ENCODE measurements at places on chromosomes 7 and 10.

- DNase-seq: no peak
These were observed 19.7 kb downstream of the OIT3 start for GRCh38 chr10:72913287-72913686.

DNA sequence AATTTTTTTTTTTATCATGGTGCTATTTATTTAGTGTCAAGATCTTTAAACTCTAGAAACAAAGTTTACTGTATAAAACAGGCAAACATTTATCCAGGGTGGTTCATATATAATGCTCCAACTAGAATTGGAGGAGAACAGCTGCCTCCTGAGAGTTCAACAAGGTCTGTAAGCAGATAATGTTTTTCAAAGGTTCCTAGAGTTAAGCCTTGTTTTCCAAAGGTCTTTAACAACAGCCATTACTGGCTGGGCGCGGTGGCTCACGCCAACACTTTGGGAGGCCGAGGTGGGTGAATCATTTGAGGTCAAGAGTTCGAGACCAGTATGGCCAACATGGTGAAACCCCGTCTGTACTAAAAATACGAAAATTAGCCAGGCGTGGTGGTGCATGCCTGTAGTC, 316.7 kb downstream of the CCDC3 start:
- no peak for DNase-seq

GRCh38 chr7:35596061-35596460, 98.9 kb downstream of the HERPUD2 start:
- no peak for DNase-seq

DNA sequence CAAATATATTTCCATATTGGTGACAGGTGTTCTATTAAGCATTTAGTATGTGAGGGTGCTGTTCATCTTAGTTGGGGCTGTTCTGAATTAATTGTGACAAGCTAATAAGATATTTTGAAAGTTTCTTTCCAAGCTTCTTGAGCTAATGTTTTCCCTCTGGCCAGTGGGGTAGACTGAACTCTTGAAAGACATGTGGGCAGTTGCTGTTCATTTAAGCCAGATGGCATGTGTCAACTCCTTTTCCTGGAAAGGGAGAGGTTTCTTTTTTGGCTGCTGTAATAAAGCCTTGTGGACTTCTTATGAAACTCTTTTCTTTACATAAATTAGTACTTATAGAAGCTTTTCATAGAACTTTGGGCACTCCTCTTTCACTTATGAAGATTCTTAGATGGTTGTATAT, 21.7 kb downstream of the RAB18 start:
- DNase-seq: peak; percentile 54

DNA sequence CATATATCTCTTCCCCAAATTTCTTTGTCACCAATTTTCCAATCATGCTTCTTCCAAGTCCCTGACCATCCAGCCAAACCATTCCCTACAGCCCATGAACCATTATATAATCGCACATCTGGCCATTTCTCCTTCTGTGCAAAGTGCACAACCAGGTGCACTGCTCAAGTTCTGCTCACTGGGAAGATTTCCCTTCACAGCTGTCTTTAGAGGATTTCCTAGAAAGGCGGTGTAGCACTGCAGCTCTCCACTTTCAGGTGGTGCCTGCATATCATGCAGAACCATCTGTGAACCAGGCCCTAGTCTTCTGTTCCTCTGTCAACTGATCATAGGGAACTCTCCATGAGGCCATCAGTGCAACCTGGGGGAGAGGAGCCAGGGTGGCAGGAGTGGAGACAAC, 95.0 kb upstream of the CABCOCO1 start:
- no peak for DNase-seq

DNA sequence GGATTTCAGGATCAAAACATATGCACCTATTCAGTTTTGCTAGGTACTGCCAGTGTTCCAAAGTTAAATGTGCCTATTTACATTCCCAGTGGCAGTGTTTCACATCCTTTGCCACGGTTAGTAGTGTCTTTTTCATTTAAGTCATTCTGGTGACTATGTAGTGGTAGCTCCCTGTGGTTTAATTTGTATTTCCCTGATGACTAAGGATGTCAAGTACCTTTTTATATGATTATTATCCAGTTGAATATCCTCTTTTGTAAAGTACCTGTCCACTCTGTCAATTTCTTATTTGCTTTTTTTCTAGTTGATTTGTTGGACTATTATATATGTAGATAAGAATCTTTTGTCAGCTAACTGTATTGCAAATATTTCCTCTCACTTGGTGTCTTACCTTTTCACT, 45.1 kb downstream of the TMEM60 start:
- DNase-seq: no peak

- no peak for DNase-seq
These were observed 18.8 kb upstream of the INPP5A start for GRCh38 chr10:132518572-132519381.

- DNase-seq: peak; percentile 10
These were observed 60.8 kb upstream of the SORCS3 start for GRCh38 chr10:104580321-104580720.

DNA sequence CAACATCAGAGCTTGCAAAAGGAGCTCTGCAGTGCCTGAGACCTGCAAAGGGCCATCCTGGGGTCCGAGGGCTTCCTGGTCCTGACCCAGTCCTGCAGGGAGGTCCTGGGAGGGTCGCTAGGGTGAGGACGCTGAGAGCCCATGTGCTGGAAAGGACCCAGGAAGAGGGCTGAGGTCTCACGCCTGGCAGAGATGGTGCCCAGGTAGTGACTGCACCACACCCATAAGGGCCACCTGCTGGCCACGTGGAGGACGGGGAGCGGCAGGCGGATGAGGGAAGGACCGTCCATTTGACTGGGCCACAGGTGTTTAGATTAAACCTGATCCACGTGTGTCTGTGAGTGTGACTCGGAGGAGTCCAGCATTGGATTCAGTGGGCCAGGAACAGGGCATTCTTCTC, 392.8 kb downstream of the DNAJB6 start:
- no peak for DNase-seq

DNA sequence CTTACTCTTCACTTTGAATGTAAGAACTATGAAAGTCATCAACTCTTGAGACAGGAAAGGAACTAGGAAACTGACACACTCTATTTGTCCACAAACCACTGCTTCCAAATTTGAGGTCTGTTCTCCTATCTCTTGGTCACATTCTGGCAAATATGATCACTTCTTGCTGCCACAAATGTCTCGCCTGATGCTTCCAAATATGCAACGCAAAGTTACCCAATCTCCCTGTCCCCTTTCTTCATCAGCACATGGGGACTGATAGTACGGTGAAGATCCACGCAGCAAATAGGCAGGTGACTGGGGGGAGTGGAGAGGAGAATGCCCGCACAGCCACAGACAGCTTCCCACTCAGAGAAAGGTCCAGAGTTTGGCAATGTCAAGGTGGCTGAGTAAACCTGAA, 92.6 kb upstream of the TCF7L2 start:
- no peak for DNase-seq

GRCh38 chr7:107687656-107688055, 27.0 kb downstream of the SLC26A4 start:
- no peak for DNase-seq

- no peak for DNase-seq
These were observed 84.4 kb upstream of the BET1 start for GRCh38 chr7:94088560-94088959.

DNA sequence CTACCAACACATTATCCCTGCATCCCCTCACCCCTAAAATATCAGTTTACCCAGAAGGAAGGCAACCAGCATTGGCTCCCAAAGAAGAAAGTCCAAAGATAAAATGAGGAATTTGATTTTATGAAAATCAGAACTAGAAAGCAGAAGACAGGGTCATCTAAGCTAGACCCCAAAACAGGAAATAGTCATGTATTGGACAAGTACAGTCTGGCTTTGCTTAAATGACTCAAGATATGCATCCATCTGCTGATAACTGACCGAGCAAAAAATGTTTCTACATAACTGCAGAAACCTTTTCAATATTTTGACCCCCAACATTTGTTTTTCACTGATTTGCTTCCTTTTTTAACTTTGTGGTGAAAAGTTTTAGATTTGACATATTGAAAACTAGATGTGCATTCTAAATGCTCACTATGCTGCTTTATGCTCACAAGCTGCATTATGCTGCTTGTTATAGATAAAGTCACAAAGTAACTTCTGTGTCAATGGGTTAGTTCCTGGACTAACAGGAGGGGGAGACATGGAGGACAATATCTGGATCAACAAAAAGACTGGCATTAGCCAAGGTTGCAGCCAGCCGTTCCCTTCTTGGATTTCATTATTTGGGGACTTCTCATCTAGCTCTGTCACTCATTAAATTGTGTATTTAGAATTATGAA, 227.0 kb downstream of the INHBA start:
- DNase-seq: no peak

DNA sequence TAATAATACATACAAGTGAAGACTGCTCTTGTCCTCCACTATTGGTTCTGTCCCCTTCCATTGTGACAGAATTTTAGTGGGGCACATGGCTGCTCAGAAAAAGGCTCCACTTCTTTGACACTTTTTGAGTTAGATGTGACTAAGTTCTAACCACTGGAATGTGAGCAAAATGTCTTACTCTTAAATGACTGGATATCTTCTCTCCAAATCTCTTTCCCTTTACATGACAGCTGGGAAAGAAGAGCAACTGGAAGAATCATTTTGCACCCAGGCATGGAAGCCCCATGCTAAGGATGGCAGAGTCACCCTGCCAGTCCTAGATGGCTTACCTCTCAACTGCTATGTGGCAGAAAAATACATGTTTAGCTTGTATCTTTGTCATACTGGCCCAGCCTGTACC, 97.7 kb downstream of the CACNA2D1 start:
- no peak for DNase-seq

- DNase-seq: no peak
These were observed 19.9 kb upstream of the MAP3K8 start for GRCh38 chr10:30413996-30414576.

DNA sequence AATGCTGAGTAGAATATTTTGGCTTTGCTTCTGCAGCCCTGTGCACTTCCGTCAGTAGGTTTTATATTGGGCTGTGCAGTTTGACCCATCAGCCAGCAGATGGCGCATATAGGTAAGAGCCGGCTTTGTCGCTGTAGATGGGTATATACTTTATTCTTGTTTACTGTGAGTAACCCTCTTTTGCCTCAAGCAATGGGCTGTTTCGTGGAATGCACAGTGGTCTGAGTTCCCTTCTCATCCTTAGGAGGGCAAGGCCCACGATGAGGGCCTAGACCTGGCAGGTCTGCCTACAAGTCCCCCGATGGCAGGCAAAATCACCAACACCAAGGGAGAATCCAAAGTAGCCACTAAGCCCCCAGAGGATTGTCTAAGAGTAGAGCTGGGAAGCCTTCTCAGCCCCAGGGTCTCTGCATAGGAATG, 1002.9 kb upstream of the KCND2 start:
- peak; percentile 11 for DNase-seq

GRCh38 chr7:136146925-136147324, 169.8 kb upstream of the MTPN start:
- DNase-seq: no peak

DNA sequence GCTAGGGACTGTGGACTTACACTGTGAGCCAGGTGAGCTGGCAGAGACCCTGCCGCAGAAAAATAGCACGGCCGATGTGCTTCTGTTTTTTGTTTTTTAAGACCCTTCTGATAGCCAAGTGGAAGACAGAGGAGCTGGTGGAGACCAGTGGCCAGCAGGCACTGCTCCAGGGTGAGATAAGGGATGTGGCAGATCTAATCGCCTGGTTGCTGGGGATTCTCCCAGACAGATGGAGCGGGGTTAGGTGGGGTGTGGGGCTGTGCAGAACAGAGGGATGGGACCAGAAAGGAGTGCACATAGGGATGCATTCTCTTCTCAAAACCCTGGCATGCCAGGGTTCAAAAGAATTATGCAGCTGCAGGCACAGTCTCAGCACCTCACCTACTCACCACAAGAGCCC, 82.2 kb downstream of the VOPP1 start:
- DNase-seq: no peak

DNA sequence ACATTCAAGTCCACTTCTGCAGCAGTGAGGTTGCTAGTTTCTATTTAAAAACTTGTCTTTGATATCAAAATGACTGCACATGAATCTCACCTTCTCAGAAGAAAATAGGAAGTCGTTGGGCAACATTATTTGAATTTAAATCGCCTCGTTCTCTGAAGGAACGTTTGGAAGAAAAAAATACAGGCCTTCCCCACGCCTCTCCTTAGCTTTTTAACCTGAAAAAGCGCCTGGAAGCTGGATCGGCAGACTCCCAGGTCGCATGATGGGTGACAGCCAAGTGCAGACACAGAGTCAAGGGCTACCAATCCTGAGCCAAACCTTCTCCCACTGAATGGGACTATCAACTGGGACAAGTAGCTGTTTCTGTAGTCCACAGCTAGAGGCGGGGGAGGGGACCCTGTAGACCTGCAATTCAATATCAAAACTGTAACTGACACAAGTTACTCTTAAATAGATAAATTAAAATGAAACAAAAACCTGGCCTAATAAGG, 2.2 kb downstream of the FAM53B start:
- DNase-seq: no peak

GRCh38 chr7:130708766-130709165, 22.4 kb upstream of the TSGA13 start:
- no peak for DNase-seq

DNA sequence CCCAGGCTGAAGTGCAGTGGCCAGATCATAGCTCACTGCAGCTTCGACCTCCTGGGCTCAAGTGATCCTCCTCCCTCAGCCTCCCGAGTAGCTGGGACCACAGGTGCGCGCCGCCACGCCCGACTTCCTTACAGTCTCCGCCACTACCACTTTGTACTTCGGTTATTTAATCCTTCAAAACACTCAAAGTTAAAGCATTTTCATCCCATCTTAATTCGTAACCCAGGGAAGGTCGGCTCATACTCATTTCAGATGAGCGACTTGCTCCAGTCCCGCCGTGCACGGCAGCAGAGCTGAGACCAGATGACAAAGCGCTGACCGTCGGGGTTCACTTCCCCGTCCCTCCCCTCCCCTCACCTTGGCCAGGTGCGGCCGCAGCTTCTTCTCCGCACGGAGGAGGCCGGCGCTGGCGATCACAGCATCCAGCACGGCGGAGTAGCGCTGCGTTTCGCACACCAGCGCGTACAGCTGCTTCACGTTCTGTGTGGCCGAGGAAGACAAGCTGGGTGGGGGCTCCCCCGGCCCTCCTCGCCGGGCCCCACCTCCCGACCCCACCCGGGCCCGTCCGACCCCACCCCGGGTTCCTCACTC, 457 bp downstream of the NSUN5 start:
- no peak for DNase-seq

- DNase-seq: no peak
These were observed 35.2 kb upstream of the WDFY4 start for GRCh38 chr10:48649349-48649944.

DNA sequence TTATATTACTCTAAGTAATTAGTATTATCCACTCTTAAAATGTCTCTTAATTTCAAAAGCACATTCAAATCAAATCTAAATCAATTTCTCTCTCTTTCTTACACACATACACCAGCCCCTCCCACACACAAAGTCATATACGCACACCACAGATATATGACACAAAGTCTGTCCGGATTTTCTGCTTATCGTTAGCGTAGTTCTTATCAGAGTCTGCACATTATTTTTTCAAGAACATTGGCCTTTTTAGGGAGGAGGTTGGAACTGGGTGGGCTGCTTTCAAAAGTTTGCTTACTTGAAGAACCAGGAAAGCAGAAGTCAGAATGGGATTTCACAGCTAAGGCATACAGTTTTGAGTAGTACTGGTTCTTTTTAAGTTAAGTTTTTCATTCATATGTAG, 387.6 kb upstream of the CHRM2 start:
- no peak for DNase-seq

GRCh38 chr7:139943401-139943800, 114.3 kb downstream of the TBXAS1 start:
- DNase-seq: no peak

- DNase-seq: no peak
These were observed 225.0 kb upstream of the FAM3C start for GRCh38 chr7:121620953-121621606.

Data from GM04504 (cell line).